Sciatic nerve (tissue), 2 donors: ENCODE measurements at places on chromosomes 3 and 15. TPM values are rescaled to one million over a fixed set of nuclear protein-coding genes. Genes with fewer than 3 reads are reported as not detected.

DNA sequence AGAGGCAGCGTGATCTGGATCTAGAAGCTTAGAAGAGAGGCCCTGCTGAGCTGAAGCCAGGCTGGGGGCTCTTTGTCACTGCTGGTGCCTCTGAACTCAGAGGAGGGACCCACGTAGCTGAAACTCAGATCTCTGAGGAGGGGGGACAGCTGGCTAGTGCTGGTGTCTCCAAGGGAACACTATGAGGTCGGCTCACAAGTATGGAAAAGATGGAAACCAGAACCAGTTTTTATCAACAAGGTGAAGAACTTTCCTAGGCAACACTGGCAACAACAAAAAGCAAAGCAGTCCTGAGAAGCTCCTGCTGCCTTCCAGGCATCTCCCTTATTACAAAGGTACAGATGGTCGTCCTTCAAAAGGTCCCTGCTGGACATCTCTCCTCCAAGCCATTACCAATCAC, 27.0 kb upstream of the FSTL1 start:
- DNase-seq, result no peak

CADPS gene
- 1.1 TPM for total RNA-seq

- no peak for DNase-seq
These were observed 54.4 kb upstream of the KIF23 start for GRCh38 chr15:69359722-69360121.

DNA sequence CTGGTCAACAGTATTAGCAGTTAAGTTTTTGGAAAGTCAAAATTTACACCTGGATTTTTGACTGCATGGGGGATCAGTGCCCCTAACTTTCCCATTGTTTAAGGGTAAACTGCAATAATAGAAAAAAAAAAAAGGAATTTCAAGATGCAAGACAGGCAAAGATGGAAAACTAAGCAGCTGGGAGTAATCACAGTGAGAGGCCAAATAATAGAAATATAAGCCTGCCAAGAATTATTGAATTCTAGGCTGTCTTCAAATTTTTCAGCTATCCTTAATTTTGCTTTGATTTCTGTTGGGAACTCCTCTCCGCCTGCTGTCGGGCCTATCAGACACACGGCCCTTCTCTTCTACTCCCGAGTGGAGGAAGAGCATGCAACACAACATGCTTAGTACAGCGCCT, 215.5 kb upstream of the LMCD1 start:
- no peak for DNase-seq

GRCh38 chr3:45666757-45667431, 22.3 kb upstream of the SACM1L start:
- peak; percentile 78 for DNase-seq

DNA sequence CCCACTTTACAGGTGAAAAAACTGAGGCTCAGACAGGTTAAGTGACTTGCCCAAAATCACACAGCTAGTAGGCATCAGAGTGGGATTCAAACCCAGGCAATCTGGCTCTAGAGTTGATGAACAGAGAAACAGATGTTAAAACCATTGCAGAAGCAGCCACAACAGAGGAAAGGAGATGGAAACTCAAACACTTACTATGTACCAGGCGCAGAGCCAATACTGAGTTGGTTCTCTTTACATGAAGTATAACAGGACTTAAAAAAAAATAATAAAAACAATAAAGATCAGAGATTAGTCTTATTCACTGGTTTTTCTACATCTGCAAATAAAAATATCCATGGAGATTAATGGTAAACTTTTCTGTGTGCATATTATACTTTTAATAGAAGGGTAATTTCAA, 84.9 kb upstream of the SPATA12 start:
- DNase-seq, result no peak

- no peak for DNase-seq
These were observed 61.3 kb downstream of the CEMIP start for GRCh38 chr15:80840182-80841130.

ANKRD63 gene
- total RNA-seq, result not detected

DNASE1L3 gene
- total RNA-seq, result 2.0 TPM

DNA sequence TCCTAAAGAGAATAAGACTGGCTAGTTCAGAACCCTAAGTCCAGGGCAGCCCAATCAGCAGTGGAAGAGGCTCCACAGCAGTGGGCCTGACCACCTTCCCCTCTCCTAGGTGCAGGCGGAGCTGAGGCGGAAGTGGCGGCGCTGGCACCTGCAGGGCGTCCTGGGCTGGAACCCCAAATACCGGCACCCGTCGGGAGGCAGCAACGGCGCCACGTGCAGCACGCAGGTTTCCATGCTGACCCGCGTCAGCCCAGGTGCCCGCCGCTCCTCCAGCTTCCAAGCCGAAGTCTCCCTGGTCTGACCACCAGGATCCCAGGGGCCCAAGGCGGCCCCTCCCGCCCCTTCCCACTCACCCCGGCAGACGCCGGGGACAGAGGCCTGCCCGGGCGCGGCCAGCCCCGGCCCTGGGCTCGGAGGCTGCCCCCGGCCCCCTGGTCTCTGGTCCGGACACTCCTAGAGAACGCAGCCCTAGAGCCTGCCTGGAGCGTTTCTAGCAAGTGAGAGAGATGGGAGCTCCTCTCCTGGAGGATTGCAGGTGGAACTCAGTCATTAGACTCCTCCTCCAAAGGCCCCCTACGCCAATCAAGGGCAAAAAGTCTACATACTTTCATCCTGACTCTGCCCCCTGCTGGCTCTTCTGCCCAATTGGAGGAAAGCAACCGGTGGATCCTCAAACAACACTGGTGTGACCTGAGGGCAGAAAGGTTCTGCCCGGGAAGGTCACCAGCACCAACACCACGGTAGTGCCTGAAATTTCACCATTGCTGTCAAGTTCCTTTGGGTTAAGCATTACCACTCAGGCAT, 33.7 kb downstream of the VIPR1 start:
- DNase-seq, result no peak

SEC62 gene
- total RNA-seq, result 232 TPM

DNA sequence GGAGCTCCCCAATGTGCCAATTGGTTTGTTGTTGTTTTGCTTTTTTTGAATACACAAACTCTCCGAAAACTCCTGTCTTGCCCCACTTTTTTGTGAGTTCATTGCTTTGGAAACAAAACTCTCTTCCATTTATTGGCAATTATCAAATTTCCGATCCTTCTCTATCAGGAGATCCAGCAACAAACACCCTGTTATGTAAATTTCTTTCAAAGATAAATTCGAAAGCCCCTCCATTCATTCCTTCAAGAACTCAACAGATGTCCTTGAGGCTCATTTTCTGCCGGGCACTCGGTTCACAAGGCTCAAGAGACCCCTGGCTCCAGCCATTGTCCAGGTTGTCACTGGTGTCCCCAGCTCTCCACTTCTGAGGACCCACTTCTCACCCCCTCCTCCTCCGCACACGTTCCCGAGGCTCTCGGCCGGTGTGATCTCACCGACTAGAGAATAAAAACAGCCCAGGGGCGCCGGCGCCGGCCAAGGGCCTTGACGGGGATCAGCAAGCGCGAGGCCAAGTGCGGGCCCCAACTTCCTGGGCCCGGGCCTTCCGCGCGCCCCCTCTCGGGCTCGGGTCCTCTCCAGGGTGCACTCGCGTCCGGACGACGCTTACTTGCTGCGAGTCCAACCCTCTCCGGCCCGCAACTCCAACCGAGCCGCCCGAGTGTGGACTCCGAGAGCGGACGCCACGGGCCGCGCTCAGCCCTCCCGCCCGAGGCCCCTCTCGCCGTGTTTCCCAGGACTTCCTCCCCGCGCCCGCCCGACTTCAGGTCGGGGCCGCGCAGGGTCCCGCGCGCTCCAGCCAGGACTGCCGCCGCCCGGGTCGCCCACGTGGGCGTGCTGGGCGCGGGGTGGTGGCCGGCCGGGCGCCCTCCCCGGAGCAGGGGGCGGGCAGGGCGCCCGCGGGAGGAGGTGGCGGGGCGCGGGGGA, 533 bp upstream of the SMAD3 start:
- peak; percentile 83 for DNase-seq

SLC38A3 gene
- 2.5 TPM for total RNA-seq

TOPBP1 gene
- total RNA-seq, result 20.0 TPM

- no peak for DNase-seq
These were observed 53.1 kb downstream of the GMNC start for GRCh38 chr3:190809351-190809750.

DNA sequence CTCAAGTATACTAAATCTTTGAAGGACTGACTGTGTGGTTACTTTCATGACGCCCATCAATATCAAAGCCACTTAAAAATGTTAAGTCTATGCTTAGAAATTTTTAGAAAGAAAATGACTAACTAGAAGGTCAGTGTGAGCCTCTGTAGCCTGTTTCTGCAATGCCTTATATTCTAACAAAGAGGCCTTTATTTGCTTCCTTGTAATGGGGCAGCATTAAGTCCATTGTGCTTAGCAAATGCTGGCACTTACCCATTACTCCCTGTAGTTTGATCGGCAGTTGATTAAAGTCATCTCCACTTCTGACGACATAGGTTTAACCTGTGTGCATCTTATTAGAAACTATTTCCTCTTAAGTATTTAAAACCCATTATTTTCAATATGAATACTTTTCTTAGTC, 91.6 kb upstream of the FAM98B start:
- DNase-seq, result no peak

CNOT10 gene
- 45.3 TPM for total RNA-seq

GRCh38 chr15:72774696-72775383, 8.7 kb downstream of the ADPGK start:
- DNase-seq, result no peak

- DNase-seq, result no peak
These were observed 1024.8 kb downstream of the EPHA3 start for GRCh38 chr3:90132197-90132596.

GOLGA8O gene
- 9.9 TPM for total RNA-seq

- no peak for DNase-seq
These were observed 20.2 kb downstream of the ATOSA start for GRCh38 chr15:52658955-52659354.

CSPG5 gene
- total RNA-seq, result 0.67 TPM

NPAP1 gene
- total RNA-seq, result not detected

DNA sequence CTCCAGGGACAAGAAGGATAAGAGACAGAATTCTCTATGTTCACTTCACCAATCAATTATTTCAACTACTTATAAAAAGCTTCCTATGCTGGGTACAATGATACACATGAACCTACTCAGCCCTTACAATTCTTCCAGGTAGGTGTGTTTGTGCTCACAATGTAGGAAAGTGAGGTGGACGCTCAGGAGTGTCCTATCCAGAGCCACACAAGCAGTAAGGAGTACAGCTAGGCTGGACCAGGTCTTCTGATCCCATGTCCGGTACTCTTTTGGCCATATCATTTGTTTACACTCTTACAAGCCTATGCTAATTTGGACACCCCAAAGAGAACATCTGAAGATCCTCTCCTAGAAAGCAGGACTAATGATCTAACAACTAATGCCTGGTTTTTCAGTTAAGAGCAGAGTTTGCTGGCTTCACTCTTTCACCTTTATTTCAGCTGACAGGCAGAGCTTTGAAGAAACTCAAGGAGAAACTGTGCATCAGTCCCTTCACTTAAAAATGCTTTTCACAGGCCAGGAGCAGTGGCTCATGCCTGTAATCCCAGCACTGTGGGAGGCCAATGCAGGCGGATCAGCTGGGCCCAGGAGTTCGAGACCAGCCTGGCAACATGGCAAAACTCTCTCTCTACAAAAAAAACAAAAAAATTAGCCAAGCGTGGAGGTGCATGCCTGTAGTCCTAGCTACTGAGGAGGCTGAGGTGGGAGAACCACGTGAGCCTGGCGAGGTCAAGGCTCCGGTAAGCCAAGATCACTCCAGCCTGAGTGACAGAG, 27.5 kb downstream of the IGF2BP2 start:
- no peak for DNase-seq

- no peak for DNase-seq
These were observed 81.7 kb downstream of the BTD start for GRCh38 chr3:15683253-15683652.

DNA sequence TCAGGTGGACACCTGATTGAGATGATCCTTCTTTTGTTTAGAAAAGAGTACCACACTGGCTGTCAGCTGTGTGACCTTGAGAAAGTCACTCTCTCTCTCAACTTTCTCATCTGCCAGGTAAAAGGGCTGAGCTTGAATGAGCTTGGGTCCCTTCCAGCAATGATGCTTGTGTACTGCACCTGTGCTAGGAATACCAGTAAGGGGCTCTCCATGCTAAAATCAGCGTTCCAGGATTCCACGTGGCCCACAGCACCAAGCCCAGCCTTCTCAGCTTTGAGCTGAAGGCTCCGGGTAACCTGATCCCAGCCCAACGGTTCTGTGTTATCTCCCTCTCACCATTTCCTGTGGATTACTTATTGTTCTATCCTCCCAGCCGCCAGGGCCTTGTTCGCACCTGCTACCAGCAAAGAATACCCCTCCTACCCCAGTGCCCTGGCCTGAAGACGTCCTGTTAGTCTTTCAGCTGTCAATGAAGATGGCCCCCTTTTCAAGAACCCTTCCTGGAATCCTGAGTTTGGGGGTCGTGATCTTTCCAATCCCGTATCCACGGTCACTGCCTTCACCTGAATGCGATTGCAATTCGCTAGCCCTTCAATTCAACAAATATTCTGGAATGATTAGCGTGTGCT, 54.2 kb upstream of the CGNL1 start:
- no peak for DNase-seq

CLDN1 gene
- 130 TPM for total RNA-seq

GPR15 gene
- 0.36 TPM for total RNA-seq

GRCh38 chr3:102106416-102107097, 257.2 kb downstream of the NFKBIZ start:
- DNase-seq, result no peak

GRCh38 chr15:63135804-63136203, 14.1 kb downstream of the LACTB start:
- no peak for DNase-seq

DNA sequence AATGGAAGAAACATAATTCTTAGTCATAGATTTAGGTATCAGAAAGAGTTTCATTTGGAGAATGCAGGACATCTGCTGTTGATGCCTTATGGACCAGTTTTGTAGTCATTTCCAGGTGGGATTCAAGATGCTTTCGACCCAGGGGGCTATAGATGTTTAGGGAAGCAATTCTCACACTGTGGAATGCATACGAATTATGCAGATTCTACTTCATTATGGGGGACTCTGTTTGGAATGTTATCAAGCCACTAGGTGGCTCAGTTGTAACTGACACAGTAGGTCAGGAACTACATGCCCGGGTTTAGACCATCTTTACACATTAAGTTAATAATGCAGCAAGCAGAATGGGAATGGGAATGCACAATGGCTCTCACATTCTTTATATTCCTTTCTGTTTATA, 1359.8 kb downstream of the ZPLD1 start:
- no peak for DNase-seq

PCOLCE2 gene
- 22.6 TPM for total RNA-seq
